ENCODE measurements at places on chromosomes 3 and 15. TPM values are rescaled to one million over a fixed set of nuclear protein-coding genes. Genes with fewer than 3 reads are reported as not detected.

DNA sequence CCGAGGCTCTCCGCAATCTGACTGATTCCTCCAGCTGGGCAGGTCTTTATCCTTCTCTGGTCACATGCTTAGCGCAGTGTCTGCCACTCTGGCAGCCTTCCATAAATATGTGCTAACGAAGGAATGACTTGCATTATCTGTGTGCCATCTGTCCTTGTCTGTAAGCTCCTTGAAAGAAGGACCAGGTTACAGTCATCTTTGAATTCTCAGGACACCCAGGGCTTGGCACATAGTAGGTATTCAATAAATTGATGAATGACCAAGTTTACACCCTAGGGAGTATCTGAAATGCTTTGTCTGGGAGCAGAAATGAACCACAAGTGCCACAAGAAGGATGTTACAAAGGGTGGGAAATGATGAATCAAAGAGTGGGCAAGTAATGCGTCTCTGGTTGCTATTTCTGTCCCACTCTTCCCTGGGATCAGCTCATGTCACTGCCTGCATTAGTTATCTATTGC lies 16.5 kb upstream of the FAM3D start:
- DNase-seq, result no peak
- no peak overlapping the region for H3K27ac ChIP-seq
- H3K27me3 ChIP-seq, result no peaks in the 10 kb centered on the region
- no peaks in the 10 kb centered on the region for H3K36me3 ChIP-seq
- peaks cover 2% of the 10 kb centered on the region for H3K4me1 ChIP-seq

DNA sequence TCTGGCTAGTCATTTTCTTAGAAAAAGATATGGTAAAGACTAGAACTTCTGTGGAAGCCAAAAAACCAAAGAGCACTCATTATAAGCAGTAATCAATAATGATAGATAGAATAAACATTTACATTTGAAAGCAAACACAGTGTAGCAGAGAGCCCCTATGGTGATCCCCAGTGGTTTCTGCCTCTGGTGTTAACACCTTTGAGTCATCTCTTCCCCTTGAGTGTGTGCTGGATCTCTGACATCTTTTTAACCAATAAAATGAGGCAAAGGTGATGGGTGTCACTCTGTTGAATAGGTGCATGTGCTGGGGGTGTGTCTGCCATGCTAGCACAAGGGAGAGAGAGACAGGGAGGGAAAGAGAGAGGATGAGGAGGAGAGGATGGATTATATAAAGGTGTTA lies 121.6 kb downstream of the TFG start:
- DNase-seq, result no peak
- H3K27me3 ChIP-seq, result no peaks in the 10 kb centered on the region
- no peak overlapping the region for H3K27ac ChIP-seq
- no peak overlapping the region for H3K4me3 ChIP-seq
- no peaks in the 10 kb centered on the region for H3K4me1 ChIP-seq

- H3K4me3 ChIP-seq, result no peak overlapping the region
- H3K27ac ChIP-seq, result no peak overlapping the region
- H3K27me3 ChIP-seq, result no peaks in the 10 kb centered on the region
- H3K4me1 ChIP-seq, result no peaks in the 10 kb centered on the region
- no peak for DNase-seq
- H3K36me3 ChIP-seq, result no peaks in the 10 kb centered on the region
Measured at GRCh38 chr3:100603469-100603868, 5.9 kb upstream of the ADGRG7 start.

GRCh38 chr3:13391308-13391707 lies 28.8 kb downstream of the NUP210 start:
- no peaks in the 10 kb centered on the region for H3K4me1 ChIP-seq
- DNase-seq, result no peak
- no peaks in the 10 kb centered on the region for H3K27me3 ChIP-seq
- H3K27ac ChIP-seq, result no peak overlapping the region
- no peak overlapping the region for H3K4me3 ChIP-seq

- no peak overlapping the region for H3K27ac ChIP-seq
- H3K36me3 ChIP-seq, result no peaks in the 10 kb centered on the region
- no peaks in the 10 kb centered on the region for H3K4me1 ChIP-seq
- H3K27me3 ChIP-seq, result no peaks in the 10 kb centered on the region
- peak; percentile 33 for DNase-seq
Measured at GRCh38 chr3:154180836-154181691, 59.9 kb downstream of the ARHGEF26 start.

GRCh38 chr15:64636556-64636955 lies 138.8 kb downstream of the RBPMS2 start:
- peaks cover 3% of the 10 kb centered on the region for H3K4me1 ChIP-seq
- no peak overlapping the region for H3K4me3 ChIP-seq
- no peak overlapping the region for H3K27ac ChIP-seq
- DNase-seq, result no peak
- no peaks in the 10 kb centered on the region for H3K36me3 ChIP-seq

- H3K27ac ChIP-seq, result no peak overlapping the region
- no peak for DNase-seq
- H3K36me3 ChIP-seq, result no peaks in the 10 kb centered on the region
- no peak overlapping the region for H3K4me3 ChIP-seq
Measured at GRCh38 chr3:32097768-32098167, 8.7 kb upstream of the GPD1L start.

- H3K4me3 ChIP-seq, result no peak overlapping the region
- DNase-seq, result no peak
- H3K27me3 ChIP-seq, result no peaks in the 10 kb centered on the region
- H3K4me1 ChIP-seq, result no peaks in the 10 kb centered on the region
- no peak overlapping the region for H3K27ac ChIP-seq
- H3K36me3 ChIP-seq, result no peaks in the 10 kb centered on the region
Measured at GRCh38 chr15:54374184-54374952, 396.1 kb downstream of the UNC13C start.

- H3K27me3 ChIP-seq, result no peaks in the 10 kb centered on the region
- peak; percentile 53 for DNase-seq
- no peak overlapping the region for H3K27ac ChIP-seq
- H3K36me3 ChIP-seq, result no peaks in the 10 kb centered on the region
- no peaks in the 10 kb centered on the region for H3K4me1 ChIP-seq
Measured at GRCh38 chr3:157499342-157499963, 3.8 kb downstream of the VEPH1 start.

GRCh38 chr3:51392355-51393133 lies 1.5 kb downstream of the RBM15B start:
- no peaks in the 10 kb centered on the region for H3K36me3 ChIP-seq
- peak overlapping the region; percentile 74 for H3K4me3 ChIP-seq
- peak overlapping the region; percentile 67 for H3K27ac ChIP-seq
- DNase-seq, result no peak
- H3K27me3 ChIP-seq, result no peaks in the 10 kb centered on the region

DNA sequence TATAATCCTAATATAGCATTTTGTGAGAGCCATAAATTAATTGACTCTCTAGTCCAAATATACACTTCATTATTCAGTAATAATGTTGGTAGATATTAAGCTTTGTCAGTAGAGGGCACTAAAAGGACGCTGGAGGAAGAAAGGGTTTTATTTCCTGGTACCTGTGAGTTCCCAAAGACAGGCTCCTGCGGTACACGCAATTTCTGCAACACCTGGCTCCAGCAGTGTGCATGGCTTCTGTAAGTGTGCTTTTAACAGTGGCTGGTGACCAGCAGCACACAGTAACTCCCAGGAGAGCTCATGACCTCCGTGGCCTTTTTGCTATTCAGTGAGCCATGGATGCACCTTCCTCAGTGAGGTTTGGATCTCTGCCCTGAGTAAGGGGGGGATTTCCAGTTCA lies 338.3 kb upstream of the ZNF385D start:
- no peaks in the 10 kb centered on the region for H3K4me1 ChIP-seq
- DNase-seq, result peak; percentile 28
- H3K36me3 ChIP-seq, result no peaks in the 10 kb centered on the region
- H3K27me3 ChIP-seq, result no peaks in the 10 kb centered on the region
- H3K27ac ChIP-seq, result no peak overlapping the region
- H3K4me3 ChIP-seq, result no peak overlapping the region

DNA sequence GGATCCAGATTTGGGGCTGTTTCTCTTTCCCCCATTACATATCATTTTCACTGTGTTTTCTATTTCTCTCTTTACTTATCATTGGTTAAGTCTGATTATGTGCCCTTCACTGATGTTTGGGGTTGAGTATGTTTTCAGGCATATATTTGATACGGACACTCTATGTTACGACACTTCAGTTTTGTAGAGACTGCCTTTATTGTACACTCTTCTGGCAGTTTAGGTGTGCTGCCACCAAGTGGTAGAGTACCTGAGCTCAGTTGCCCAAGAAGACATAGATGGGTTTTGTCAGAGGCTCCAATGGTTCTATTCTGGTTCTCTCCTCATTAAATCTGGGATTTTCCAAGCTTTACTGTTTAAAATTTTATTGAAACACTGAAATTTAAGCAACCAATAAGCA lies 255.0 kb upstream of the ROPN1 start:
- H3K36me3 ChIP-seq, result no peaks in the 10 kb centered on the region
- no peak overlapping the region for H3K27ac ChIP-seq
- H3K27me3 ChIP-seq, result no peaks in the 10 kb centered on the region
- no peak overlapping the region for H3K4me3 ChIP-seq
- H3K4me1 ChIP-seq, result no peaks in the 10 kb centered on the region
- DNase-seq, result no peak

- no peak overlapping the region for H3K27ac ChIP-seq
- DNase-seq, result no peak
- no peaks in the 10 kb centered on the region for H3K27me3 ChIP-seq
Measured at GRCh38 chr3:159252274-159252673, 450.4 kb downstream of the MFSD1 start.

- H3K36me3 ChIP-seq, result no peaks in the 10 kb centered on the region
- H3K27ac ChIP-seq, result no peak overlapping the region
- H3K4me3 ChIP-seq, result no peak overlapping the region
- no peaks in the 10 kb centered on the region for H3K27me3 ChIP-seq
Measured at GRCh38 chr3:134056464-134056891, 26.8 kb upstream of the SLCO2A1 start.

- no peak overlapping the region for H3K4me3 ChIP-seq
- H3K27ac ChIP-seq, result no peak overlapping the region
- DNase-seq, result no peak
- H3K36me3 ChIP-seq, result no peaks in the 10 kb centered on the region
- no peaks in the 10 kb centered on the region for H3K27me3 ChIP-seq
Measured at GRCh38 chr3:30505866-30506520, 100.4 kb upstream of the TGFBR2 start.

DNA sequence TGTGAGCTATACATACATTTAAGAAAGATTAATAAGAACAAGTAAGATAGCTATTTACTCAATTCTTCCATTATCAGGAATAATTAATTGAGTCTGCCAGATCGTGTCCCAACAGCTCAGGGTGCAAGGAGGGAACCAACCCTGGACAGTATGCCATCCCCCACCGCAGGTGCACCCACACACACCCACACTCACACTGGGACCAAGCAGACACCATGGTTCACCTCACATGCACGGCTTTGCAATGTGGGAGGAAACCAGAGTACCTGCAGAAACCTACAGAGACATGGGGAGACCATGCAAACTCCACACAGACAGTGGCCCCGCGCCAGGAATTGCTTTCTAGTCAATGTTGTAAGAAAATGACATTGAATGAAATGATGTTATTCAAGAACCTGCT lies 20.0 kb upstream of the TJP1 start:
- H3K36me3 ChIP-seq, result no peaks in the 10 kb centered on the region
- no peaks in the 10 kb centered on the region for H3K4me1 ChIP-seq
- H3K4me3 ChIP-seq, result no peak overlapping the region
- no peak for DNase-seq
- no peaks in the 10 kb centered on the region for H3K27me3 ChIP-seq

DNA sequence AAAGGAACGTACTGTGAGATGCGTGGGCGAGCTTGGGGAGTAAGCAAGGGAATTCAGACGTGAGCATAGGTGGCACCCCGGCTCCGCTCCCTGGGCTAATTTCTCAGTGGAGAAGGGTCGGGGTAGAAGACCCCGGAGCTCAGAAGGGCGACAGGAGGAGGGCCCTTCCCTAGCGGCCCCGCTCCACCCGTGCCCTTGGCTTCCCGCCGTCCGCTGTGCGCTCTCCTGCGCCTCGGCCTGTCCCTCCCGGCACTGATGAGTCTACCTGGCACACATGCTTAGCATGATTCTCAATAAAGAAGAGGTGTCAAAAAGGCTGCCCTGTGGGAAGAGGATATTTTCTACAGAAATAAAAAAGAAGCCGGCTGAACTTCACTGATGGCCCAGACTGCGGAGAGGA lies 292.7 kb downstream of the OCA2 start:
- H3K4me1 ChIP-seq, result no peaks in the 10 kb centered on the region
- H3K27ac ChIP-seq, result no peak overlapping the region
- H3K27me3 ChIP-seq, result no peaks in the 10 kb centered on the region
- DNase-seq, result no peak
- no peak overlapping the region for H3K4me3 ChIP-seq
- H3K36me3 ChIP-seq, result no peaks in the 10 kb centered on the region

- no peak overlapping the region for H3K27ac ChIP-seq
- DNase-seq, result no peak
- no peaks in the 10 kb centered on the region for H3K27me3 ChIP-seq
Measured at GRCh38 chr15:42375941-42376340, 16.6 kb downstream of the CAPN3 start.

GRCh38 chr3:10505050-10505790 lies at the start of gene ATP2B2:
TSS of gene ATP2B2 (minus strand) at chr3:10505586. CDS start at chr3:10449543, 56,043 bp downstream.
- no peak for DNase-seq
- H3K4me1 ChIP-seq, result no peaks in the 10 kb centered on the region
- peak within 1 kb of the TSS; percentile 15 for H3K4me3 ChIP-seq

The SLC9C1 gene
- not detected for total RNA-seq

The GNB5 gene
- total RNA-seq, result 23.3 TPM

The ACP3 gene
- 14,359 TPM for total RNA-seq

The GOLGA8J gene
- total RNA-seq, result not detected

The THSD4 gene
- total RNA-seq, result 84.1 TPM

The GPR160 gene
- total RNA-seq, result 88.9 TPM

The GRK7 gene
- not detected for total RNA-seq

The DUOXA2 gene
- total RNA-seq, result not detected

All from prostate gland (tissue), 2 donors.